Stimulated activated CD4-positive, alpha-beta T cell treated with anti-CD3 and anti-CD28 coated beads, TNF-alpha, amount 100 ng/mL, for 48 hours (primary cell): ENCODE measurements at places on chromosomes 6 and 20.

GRCh38 chr6:160431791-160432404, 83.7 kb downstream of the SLC22A3 start:
- DNase-seq = no peak

DNA sequence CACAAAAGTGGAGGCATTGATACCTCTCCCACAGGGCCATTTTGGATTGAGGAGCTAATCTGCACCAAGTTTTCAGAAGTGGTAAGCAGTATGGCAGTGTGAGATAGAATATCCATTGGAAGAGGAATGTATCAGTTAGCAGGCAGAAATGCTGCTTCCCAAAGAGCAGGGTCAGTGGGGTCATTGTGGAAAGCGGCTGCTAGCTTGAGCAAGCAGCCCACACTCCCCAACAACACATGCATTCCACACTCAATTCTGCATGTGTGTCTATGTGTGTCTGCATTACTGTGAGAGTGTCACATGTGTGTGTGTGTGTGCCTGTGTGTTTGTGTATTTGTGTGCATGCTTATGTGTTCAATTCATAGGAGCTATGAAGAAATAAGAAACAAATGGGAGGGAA, 190.9 kb upstream of the FOXA2 start:
- DNase-seq = no peak

DNA sequence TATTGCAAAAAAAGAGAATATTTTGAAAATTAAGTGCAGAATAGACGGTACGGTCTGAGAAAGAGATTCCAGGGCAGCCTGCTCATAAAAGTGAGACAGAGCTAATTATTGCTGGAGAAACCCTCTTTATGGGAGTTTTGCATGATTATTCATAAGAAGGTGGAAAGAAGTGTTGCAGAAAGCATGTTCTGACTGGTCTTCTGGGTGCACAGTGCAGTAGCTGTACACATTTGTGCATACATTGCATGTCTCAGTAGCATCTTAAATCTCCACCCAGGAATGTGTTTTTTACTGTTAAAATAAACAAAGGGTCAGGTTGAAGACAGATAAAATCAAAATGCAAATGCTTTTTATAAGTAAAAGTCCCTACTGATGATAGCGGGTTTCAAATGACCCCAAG, 1813.6 kb upstream of the DEFB115 start:
- no peak for DNase-seq

DNA sequence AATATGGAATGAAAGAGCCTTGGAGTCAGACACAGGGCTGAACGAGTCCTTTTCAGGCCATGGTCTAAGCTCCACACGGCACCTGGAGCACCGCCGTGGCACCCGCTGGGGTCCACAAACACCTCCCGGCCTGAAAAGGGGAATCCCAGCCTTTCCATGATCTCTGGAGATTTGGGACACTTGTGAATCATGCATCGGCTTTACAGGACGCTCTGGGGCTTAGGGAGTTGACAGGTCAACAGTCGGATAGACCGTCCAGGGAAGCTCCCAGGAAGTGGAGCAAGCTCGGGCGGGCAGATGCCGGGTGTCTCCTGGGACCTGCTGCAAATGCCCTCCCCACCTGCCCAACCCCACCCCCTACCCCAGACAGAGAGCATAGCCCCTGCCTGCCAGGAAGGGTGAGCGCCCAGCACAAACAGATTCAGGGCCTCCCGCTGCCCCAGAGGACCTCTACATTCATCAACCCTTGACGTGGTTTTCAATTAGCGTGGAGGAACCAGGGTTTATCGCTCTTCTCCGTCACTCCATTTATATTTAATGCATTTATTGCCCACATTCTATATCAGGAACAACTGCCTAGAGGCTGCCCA, 53.6 kb downstream of the YTHDF1 start:
- DNase-seq = no peak

- no peak for DNase-seq
Observed at GRCh38 chr6:44011350-44011920, 115.8 kb downstream of the MRPL14 start.

DNA sequence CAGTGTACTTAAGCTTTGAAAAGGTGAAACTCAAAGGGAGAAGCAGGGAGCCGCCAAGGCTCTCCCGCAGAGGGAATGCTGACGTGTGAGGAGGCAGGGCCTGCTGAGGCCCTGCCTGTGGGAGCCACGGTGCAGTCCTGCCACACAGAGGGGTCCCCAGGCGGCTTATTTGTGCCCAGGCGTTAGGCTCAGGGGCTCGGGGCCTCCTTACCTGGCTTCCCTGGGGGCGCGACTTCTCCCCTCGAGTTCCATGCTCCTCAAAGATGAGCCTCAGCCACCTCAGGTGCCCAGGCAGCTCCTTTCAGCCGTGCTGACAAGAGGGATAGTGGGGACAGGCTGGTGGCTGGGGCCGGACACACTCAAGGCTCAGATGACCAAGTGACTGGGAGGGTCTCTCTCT, 2.2 kb upstream of the KIF25 start:
- DNase-seq = no peak

DNA sequence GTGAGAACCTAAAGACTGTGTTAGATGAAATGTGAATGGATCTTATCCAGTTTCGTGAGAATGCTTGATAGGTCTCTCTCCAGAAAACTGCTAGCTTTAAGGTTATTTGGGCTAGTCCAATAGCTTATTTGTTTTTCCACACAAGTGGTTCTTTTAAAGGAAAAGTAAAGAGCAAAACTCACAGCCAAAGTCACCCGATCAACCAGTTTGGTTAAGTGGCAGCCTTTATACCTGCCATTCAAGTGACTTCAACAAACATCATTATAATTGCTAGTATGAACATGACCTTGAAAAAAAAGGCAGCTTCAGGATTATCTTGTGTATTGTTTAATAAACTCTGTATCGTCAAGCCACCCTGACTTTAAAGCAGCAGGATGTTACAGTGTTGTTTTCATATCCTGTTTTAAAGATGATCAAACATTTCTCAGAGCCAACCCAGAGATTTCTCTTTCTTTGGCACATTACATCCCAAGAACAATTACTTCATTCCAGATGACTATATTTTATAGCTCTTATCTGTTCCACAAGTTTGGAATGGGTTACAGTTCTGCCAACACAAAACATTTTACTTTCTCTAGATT, 253.4 kb downstream of the EPHA7 start:
- no peak for DNase-seq

GRCh38 chr6:339480-339879, 47.2 kb downstream of the DUSP22 start:
- no peak for DNase-seq

DNA sequence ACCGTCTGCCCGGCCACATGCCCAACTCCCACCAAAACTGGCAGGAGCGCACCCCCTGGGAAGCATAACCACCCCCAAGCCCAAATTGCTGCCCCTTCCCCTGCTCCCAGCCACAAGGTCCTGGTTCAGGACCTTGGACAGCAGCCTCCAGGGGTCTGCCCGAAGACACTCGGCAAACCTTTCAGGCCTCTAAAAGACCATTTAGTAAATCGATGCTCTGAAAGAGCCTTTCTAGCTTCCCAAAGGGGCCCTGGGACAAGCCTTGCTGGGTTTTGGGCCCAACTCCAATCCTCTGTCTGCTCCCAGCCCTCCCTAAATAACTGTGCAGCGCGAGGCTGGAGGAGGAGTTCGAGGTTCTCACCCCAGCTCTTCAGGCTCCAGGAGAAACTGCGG, 30.5 kb downstream of the GRM4 start:
- DNase-seq = no peak

GRCh38 chr6:39057251-39058155, 8.9 kb downstream of the GLP1R start:
- DNase-seq = no peak

GRCh38 chr6:12012558-12013306, 620 bp downstream of the HIVEP1 start:
- peak; percentile 64 for DNase-seq

GRCh38 chr6:72321788-72322187, 300.1 kb upstream of the KCNQ5 start:
- DNase-seq = no peak

DNA sequence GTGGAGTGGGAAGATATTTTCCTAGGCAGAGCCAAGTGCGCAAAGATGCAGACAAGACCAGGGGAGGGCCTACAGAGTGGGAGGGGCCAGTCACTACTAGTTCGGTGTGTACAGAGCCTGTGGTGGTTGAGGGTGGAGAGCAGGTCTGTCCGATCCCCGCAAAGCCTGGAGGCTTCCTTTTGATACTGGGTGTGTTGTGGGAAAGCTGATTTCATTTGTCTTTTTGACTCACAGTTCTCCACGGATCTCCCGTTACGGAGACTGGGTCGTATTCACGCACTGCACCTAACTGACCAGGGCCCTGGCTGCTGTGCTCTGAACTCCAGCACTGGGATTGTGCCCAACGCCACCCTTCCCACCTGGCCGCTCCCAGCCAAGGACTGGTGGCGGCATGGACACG, 1.4 kb upstream of the TIAM2 start:
- no peak for DNase-seq

- peak; percentile 43 for DNase-seq
Observed at GRCh38 chr6:129748212-129748900, 38.4 kb upstream of the ARHGAP18 start.

DNA sequence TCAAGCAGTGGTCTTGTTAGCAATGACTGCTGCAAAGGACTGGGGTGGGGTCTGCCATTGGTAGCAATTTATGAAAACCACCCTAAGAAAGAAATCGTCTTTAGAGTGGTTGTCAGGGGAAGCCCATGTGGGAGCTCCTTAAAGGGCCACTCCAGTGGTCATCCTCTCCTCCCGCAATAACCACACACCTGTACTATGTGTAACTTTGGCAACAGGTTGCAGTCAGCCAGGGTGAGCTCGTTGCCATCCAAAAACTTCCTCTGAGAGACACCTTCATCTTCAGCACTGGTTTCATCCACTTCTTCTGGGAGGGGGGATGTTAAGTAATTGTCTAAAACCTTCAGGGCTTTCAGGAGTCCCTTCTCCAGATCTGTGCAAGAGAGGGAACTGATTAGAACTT, 2.9 kb upstream of the DDAH2 start:
- DNase-seq = no peak

DNA sequence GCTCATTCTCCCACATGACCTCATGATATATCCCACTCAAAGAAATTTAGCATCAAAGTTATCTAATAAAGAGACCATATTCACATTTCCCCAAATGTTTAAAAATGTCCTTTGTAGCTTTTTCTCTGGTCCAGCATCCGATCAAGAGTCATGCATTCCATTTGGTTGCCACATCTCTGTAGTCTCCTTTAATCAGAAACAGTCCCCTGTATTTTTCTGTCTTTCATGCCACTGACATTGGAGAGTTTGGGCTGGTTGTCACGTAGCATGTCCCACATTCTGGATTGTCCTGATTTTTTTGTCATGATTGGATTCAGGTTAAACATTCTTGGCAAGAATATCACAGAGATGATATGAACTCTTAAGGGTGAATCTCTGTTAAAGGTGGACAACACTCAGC, 55.7 kb downstream of the SNX5 start:
- no peak for DNase-seq

- no peak for DNase-seq
Observed at GRCh38 chr20:63087236-63087871, 80.6 kb upstream of the BHLHE23 start.

DNA sequence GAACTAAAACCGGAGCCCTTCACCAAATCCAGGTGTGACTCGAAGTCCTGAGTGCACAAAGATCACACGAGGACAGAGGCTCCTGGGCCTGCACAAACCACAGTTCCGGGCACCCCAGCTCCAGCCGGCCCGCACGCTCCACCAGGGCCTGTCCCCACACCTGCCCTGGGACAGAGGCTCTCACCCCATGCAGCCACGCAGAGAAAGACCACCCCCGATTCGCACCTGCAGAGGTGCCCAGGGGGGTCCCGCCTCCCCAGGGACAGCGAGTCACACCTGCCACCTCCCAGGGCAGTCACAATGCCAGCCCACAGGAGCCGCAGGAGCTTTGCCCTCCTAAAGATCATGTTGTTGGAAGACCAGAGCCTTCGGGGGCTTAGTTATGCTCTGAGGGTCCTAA, 25.4 kb upstream of the MRGBP start:
- DNase-seq = no peak

DNA sequence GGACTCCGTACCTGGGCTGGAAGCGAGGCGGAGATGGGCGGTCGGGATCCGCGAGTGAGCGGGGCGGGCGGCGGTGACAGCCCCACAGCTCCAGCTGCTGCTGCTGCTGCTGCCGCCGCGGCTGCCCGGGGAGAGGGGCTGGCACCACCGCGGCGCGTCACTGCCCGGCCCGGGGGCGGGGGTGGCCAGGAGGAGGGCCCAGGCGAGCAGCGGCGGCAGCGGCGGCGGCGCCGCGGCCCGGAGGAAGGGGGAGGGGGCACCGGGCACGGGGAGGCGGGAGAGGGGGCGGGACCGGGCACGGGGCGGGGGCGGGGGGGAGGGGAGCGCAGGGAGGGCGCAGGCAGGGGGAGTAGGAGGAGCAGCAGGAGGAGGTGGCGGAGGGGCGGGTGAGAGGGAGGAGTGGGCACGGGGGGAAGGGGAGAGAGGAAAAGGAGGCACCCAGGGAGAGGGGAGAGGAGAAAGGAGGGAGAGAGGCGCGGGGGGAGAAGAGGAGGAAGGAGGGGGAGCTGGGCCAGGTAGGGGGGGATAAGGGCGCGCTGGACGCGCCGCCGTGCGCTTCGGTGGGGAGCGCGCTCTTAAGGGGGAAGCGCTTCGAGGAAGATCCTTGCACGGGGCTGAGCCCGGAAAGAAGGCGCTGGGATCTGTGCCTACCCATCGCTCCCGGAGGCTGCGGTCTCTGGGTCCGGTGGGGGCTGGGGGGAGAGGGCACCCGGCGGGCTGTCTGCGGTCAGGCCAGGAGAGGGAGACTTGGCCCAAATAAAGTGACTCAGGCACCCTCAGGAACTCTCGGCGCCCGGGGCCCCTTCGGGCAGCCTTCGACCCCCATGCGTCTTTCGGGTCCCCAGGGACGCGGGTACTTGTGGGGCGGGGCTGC, 101.5 kb downstream of the NOL4L start:
- peak; percentile 37 for DNase-seq

- DNase-seq = no peak
Observed at GRCh38 chr20:24938498-24938897, 10.6 kb upstream of the CST7 start.

- DNase-seq = no peak
Observed at GRCh38 chr20:10105046-10105445, 70.3 kb downstream of the ANKEF1 start.

DNA sequence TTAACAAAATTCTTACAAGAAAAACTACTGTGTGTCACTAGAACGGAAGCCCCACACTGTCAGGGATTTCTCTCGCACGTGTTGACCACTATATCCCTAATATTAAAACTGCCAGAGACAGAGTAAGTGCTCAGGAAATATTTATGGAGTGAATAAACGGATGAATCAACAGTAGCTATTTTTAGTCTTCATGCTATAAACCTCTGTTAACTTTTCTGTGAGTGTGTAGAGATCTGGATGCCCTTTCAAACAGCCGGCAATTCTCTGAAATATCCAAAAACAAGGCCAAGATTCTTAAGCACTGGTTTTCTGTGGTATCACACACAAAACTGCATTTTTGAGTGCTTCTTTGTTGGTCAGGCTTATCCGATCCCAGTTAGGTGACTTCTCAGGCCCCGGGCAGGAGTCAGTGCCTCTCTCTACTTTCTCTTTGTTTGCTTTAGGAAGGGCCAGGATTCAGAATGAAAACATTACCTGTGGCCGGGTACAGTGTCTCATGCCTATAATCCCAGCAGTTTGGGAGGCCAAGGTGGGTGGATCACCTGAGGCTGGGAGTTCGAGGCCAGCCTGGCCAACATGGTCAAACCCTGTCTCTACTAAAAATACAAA, 15.7 kb downstream of the ATP9A start:
- DNase-seq = no peak
